ENCODE measurements at places on chromosomes 12 and 14. TPM values are rescaled to one million over a fixed set of nuclear protein-coding genes. Genes with fewer than 3 reads are reported as not detected.

DNA sequence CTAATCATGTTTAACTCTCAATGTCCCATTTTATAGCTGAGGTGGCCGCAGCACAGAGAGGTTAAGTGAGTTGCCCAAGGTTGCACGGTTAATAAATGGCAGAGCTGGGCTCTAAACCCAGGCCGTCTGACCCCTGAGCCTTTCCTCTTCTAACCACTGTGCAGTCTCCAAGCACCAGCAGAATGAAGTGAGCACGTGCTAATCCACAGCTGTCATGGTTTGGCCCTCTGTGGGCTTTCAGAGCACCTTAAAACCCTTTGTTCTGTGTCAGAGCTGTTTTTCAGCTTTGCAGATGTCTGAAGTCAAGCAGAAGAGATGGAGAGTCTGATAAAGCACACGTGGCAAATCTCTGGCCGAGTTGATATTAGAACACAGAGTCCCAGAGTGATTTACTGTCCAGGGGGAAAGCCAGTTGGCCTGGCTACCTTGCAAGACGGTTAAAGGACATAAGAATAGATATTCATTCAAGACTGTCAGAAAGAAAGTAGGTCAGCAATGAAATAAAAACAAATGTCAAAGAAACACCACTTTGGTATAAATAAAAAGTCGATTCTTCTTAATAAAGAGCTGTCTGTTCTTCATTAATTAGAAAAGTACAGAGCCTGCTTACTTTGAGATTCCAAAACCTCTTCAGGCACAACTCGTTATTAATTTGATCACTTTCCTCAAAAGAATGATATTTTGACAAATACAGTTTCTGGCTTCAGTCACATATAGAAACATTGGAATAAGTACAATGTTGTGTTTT lies 107.3 kb downstream of the CRADD start:
- DNase-seq = peak; percentile 32

- DNase-seq = peak; percentile 83
Measured at GRCh38 chr12:113174461-113175384, 10.6 kb downstream of the DDX54 start.

GRCh38 chr14:56659964-56660551 lies 80.5 kb downstream of the TMEM260 start:
- no peak for DNase-seq

DNA sequence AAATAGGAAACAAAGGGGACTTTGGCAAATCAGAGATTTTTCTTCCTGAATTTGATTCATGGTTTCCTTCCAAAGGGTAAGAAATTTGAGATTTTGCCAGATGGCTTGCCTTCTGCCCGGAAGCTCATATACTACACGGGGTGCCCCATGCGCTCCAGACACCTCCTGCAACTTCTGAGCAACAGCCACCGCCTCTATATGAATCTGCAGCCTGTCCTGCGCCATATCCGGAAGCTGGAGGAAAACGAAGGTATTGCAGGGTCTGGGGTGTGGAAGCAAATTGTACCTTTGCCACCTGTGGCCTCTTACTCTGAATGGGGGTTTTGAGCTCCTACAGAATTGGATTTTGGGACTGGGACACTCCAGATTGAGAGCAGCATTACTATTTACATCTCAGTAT lies 63.5 kb downstream of the FRMD6 start:
- DNase-seq = no peak

DNA sequence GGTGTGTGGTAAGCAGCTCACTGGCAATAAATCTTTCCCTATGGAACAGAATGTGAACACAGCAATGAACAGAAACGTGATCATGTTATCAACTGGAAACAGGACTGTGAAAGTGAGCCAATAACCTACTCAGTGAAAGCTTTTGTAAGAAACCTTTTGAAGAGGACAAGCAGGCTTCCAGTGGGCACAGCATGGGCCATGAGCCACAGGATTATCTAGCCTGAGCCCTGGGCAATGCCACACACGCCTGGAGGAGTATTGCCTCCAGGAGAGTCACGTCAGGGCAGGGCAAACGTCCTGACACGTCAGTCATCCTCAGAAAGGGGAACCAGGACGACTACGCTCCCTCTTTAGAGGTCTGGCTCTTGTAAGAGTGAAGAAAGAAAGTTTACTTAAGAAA lies 32.3 kb downstream of the NRDE2 start:
- DNase-seq = no peak

GRCh38 chr12:11684393-11684792 lies 34.9 kb downstream of the ETV6 start:
- no peak for DNase-seq

- DNase-seq = no peak
Measured at GRCh38 chr12:14828892-14829291, 14.4 kb downstream of the ART4 start.

DNA sequence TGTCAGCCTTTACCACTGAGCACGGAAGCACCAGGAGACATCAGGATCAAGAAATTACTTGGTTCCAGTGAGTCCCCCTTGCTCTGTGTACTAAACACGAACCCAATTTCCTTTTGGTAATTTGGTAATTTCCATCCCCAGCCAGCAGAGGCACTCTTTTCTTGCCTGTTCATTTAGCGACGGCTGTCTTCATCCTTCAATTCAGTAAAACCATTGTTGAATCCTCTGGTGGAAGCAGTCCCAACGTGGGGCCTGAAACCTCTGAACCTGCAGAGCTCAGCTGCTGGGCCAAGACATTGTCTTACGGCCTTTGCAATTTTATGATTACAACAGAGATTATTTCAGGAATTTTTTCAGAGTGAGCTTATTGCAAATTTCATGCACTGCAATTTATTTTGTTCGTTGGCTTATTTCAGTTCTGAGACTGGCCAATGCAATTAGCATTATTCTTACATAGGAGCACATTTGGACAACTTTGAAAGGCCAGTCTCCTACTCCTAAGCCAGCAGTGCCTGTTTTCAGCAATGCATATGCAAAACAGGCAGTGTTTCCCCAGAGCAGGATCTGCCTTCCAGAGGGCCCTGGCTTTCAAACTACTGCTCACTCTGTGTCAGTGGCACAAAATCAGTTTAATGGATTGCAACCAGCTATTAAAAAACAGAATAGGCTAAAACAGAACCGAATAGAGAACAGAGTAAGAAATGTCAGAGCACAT lies 372.9 kb upstream of the TMEM132C start:
- no peak for DNase-seq

DNA sequence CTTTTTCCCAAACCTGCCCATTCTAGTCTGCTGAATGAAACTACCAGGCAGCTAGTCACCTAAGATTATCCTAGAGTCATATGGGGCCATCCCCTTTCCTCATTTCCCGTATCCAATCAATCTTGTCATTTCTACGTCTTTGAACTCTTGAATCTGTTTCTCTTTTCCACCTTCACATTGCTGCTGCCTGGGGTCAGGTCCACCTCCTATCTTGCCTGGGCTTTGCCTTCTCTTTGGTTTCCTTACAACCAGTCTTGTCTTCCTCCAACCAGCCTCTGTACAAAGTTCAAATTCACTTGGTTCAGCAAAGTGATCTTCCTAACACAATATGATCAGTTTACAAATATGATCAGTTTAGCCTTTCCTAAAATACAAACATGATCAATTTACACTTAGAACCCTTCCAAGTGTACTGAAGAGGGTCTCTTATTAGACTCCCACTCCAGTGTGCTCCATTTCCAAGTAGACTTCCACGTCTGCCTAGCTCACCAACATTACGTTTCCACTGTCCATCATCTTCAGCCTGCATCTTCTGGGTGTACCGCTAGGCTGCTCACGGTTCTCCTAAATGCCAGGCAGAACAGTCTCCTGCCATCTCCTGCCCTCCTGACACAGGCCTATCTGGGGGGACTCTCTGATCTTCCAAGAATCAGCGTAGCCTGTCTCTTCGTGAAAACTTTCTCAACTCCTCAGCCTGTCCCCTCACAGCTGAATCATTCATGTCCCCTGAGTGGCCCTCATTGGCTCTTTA lies 4.1 kb upstream of the ACVR1B start:
- no peak for DNase-seq

GRCh38 chr12:113231235-113232088 lies 10.2 kb downstream of the TPCN1 start:
- DNase-seq = no peak

GRCh38 chr14:72454388-72455160 lies 439.3 kb downstream of the DPF3 start:
- no peak for DNase-seq

The HOXC12 gene
- not detected for total RNA-seq

The TULP3 gene
- total RNA-seq = 7.1 TPM

The AQP2 gene
- not detected for total RNA-seq

The TAC3 gene
- total RNA-seq = 4.4 TPM

The TAS2R20 gene
- 2.1 TPM for total RNA-seq

The ADAM21 gene
- total RNA-seq = not detected

The RILPL2 gene
- 13.6 TPM for total RNA-seq

The HRK gene
- total RNA-seq = not detected
